Epithelial cell of alveolus of lung (primary cell): ENCODE measurements at places on chromosomes 2 and 18. TPM values are rescaled to one million over a fixed set of nuclear protein-coding genes. Genes with fewer than 3 reads are reported as not detected.

SERPINB10 gene
- total RNA-seq: not detected in 2 replicates

SH2D6 gene
- total RNA-seq: 0.13 TPM in 1 of 2 replicates, not detected in the other

DQX1 gene
- 0.39 TPM in 1 of 2 replicates, not detected in the other for total RNA-seq

PDIA6 gene
- 205 and 465 TPM in 2 replicates for total RNA-seq

OBSL1 gene
- 27.0 and 93.4 TPM in 2 replicates for total RNA-seq

MBP gene
- 1.8 and 2.2 TPM in 2 replicates for total RNA-seq

HOXD13 gene
- not detected in 2 replicates for total RNA-seq

ACTR1B gene
- total RNA-seq: 40.2 and 46.7 TPM in 2 replicates

TMEM237 gene
- total RNA-seq: 10.8 and 35.3 TPM in 2 replicates

GPD2 gene
- total RNA-seq: 25.2 and 31.0 TPM in 2 replicates

NEUROD1 gene
- total RNA-seq: not detected in 2 replicates

SPAG16 gene
- 13.2 and 26.5 TPM in 2 replicates for total RNA-seq
